ENCODE measurements at places on chromosomes 2 and 18.

GRCh38 chr2:70514612-70515055, 39.0 kb downstream of the TGFA start:
- DNase-seq: no peak

DNA sequence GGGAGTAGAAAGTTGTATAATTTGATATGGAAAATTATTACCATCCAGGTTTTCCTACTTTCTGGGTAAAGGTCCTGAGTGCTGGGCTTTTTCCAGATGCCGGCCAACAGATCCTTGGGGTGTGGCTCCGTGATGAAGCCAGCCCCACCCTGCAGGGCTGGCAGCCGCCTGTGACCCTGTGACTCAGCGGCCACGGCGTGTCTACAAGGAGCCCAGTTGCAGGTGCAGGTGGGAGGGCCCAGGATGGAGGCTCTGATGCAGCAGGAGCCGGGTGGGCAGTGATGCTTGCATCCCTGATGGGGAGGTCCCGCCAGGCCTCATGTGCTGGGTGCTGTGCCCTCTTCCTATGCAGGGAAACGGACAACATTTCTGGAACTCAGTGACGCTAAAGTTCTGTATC, 96.0 kb upstream of the ALKAL2 start:
- DNase-seq: no peak

DNA sequence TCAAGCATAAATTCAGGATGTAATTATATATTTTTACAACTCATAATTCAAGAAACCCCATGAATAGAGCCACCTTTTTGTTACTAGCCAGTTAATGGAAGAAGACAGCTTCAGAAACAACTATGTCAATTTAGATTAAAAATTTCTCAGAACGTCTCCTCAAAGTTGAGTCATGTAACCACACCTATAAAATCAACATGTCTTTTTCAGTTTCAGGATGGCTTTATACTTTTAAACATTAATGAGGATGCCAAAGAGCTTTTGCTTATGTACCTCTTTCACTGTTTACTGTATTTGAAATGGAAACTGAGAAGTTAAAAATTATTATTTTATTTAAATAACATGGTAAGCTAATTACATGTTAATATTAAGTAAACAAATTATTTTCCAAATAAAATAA, 280.1 kb downstream of the PTH2R start:
- DNase-seq: no peak

DNA sequence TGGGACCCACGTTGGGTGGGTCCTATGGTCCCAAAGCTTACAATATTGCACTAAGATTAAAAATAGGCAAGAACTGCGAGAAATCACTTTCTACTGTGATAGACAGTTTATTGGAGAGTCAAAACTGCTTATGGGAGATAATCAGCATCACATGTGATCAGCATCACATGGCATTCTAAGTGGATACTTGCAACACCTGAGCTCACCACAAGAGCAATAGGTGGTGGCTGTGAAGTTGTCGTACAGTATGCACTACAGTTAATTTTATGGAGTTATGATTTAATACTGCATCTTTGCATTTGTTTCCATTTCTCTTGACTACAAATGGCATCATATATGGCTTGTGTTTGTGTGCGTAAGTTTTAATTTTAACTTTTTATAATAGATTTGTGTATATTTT, 11.6 kb downstream of the PNO1 start:
- DNase-seq: no peak

GRCh38 chr2:82411071-82411470, 2048.0 kb downstream of the SUCLG1 start:
- no peak for DNase-seq

- no peak for DNase-seq
Measured at GRCh38 chr2:15662579-15662978, 70.9 kb downstream of the DDX1 start.

DNA sequence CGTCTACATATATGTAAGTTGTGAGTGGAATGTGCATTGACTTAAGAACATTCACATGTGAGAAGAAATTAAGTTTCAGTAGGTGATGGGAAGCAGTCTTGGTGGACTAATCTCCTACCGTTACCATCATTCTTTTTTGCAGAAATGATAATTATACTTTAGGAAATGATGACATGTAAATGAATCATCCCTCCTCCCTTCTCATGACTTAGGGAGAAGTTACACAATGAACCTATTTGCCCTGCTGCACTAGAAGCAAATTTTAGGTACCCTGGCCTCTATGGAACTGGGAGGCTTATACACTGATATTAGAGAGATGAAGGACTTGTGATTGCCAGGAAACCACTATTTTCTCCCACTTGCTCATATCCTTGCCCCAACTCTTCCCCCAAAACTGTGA, 214.2 kb downstream of the CALCRL start:
- DNase-seq: no peak

- no peak for DNase-seq
Measured at GRCh38 chr2:25371253-25372241, 29.8 kb upstream of the DNMT3A start.

GRCh38 chr18:61893309-61893970, 633 bp upstream of the RNF152 start:
- no peak for DNase-seq

- DNase-seq: no peak
Measured at GRCh38 chr2:165953306-165953654, 296 bp downstream of the TTC21B start.

DNA sequence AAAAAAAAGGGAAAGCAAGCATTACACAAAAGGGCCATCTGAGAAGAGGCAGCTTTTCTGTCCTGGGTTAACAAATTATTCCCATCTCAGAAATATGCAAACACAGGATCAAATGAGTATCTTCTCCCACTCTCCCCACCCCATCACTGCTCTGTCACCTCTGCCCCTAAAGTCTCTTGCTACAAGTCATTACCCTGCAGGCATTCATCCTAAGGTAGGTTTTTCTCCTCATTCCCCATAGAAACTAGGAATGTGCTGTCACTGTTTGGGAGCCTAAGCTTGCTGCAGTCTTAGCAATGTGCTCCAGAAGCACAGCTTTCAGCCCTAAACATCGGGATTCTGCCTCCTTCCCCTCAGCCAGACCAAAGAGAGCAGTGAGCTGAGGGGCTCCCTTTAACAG, 3.6 kb downstream of the LRRTM1 start:
- DNase-seq: no peak

- DNase-seq: no peak
Measured at GRCh38 chr2:206979922-206980321, 40.6 kb downstream of the CPO start.

DNA sequence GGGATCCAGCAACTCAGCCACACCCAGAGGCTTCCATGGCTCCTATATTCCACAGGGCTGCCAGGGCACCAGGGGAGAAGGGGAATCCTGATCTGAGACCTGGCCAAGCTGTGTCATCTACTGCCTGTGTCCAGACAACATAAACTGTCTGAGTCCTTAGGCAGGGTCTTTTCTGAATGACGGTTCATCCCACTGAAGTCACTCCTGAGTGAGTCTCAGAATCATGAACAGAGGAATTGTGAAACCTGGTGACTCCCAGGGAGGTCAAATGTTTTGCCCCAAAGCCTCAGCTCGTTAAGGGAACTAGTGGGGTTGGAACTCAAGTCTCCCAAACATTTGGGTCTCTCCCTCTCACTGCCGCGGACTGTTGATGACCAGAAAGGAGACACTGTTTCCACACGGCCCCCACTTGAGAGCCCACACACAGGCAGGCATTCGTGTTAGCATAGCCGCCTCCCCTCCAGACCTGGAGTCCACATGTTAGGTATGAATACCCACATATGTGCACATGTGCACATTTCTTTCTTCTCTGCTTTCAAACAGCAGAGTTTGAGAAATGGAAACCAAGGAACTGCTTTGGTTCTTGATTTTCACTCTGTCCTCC, 125.0 kb upstream of the MSH6 start:
- no peak for DNase-seq

- DNase-seq: no peak
Measured at GRCh38 chr18:27707201-27707600, 469.7 kb downstream of the CDH2 start.

- DNase-seq: no peak
Measured at GRCh38 chr2:65554765-65555591, 122.6 kb upstream of the SPRED2 start.

- no peak for DNase-seq
Measured at GRCh38 chr2:236965021-236965840, 120.5 kb upstream of the COPS8 start.

DNA sequence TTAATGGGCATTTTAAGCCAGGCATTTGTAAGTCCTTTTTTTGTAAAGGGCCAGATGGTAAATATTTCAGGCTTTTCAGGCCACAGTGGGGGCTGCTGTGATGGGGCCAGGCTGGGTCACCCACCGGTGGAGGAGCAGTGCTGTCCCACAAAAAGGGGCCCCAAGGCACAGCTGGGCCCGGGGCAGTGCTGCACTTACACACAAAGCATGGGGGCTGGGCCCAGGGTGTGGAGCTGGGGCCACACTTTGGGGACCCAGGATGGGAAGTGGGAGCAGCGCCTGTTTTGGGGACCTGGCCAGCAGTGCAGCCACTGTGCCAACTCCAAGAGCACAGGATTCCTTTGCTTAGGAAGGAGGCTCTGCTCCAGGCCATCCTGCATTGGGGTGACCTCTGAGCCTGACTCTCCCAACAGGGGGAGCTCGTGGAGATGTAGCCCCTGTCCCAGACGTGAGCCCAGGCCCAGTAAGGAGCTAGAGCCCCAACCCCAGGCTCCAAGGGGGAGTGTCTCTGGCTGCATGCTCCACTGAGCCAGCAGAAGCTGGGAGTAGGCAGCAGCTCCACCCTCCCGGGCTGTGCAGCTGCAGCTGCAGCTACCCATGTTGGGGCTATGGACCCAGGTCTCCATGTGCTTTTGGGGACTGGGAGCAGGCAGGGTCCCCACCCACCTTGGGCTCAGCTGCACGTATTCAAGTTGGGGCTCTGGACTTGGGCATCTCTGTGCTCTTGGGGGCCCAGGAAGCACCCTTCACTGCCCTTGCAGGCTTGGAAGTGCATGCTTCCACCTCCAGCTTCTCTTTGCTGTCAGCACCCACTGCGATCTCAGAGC, 1036.5 kb upstream of the CNTNAP5 start:
- no peak for DNase-seq

- DNase-seq: no peak
Measured at GRCh38 chr2:151922845-151923666, 94.8 kb upstream of the ARL5A start.

DNA sequence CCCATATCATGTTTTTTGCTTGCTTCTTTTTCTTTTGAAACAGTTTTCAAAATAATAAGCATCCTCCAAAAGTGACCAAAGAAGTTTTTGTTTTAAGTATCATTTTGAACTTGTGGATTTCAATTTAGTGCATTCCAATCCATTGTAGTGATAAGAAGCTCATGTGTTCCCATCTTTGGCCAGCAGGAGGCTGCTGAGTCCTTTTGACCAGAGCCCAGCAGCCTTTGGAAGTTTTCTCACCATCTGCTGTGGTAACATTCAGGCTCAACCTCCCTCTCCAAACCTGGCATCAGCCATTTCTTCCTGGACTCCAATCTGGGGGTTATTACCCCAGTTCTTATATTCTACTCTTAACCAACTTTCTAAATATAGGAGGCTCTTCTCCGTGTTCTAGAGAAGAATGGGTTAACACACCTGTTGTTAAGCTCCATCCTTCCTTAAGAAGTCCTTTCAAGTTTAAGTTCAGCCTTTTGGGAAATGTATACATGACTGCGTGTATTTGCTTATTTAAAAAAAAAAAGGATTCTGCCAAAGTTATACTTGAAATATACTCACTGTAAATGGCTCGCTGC, 39.0 kb upstream of the MAL start:
- peak; percentile 35 for DNase-seq

GRCh38 chr18:51668101-51668500, 470.6 kb upstream of the MEX3C start:
- peak; percentile 26 for DNase-seq

DNA sequence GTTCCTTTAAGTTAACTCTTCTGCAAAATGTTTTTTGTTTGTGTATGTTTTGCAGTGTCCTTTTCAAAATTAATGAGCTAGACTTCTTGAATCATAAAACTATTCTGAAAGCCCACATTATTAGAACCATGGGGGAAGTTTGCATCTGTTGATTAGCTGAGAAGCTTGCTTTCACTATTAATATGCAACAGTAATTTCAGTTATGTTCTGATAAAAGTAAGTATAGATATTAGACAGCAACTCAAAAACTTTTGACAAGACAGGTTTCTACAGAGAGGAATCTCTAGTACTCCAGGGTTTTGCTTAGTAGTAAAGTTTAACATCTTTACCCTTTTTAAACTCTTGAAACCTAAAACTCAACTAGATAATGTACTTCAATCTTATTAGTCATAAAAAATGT, 147.8 kb downstream of the UBE2E3 start:
- DNase-seq: no peak

DNA sequence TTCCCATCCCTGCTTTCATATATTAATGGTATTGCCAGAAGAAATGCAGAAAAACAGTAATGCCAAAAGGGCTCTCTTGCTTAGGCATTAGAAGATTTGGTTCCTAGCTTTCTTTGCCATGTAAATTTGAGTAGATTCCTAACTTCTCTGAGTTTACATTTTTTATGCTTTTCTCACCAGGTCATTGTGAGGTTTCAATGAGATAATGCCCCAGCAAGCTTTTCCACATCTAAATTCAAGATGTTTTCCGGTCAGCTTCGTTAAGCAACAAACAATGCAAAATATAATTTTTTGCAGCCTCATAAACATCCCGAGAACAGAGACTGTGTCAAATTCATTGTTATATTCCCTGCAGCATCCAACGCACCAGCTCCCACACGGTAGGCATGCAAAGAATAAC, 44.9 kb downstream of the NCKAP5 start:
- DNase-seq: no peak

DNA sequence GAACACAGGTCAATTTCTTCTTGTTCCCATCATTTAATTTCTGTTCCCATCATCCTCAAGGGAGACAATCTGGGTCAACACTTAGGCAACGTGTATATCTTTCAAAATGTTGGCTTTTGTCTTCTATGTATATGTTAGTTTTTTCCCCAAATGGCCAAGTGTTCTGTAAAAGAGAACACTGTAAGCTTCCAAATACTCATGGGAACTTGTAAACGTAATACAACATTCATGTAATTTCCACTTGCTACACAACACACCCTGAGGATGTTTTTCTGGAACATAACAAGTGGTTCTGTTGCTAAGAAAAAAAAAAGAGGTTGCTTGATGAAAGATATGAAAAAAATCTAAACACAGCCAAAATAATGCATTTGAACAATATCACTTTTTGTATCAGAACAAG, 149.1 kb downstream of the ATAD2B start:
- DNase-seq: no peak

GRCh38 chr2:237281836-237282306, 132.1 kb downstream of the COL6A3 start:
- no peak for DNase-seq

GRCh38 chr2:188527581-188527993, 235.9 kb downstream of the GULP1 start:
- DNase-seq: no peak

DNA sequence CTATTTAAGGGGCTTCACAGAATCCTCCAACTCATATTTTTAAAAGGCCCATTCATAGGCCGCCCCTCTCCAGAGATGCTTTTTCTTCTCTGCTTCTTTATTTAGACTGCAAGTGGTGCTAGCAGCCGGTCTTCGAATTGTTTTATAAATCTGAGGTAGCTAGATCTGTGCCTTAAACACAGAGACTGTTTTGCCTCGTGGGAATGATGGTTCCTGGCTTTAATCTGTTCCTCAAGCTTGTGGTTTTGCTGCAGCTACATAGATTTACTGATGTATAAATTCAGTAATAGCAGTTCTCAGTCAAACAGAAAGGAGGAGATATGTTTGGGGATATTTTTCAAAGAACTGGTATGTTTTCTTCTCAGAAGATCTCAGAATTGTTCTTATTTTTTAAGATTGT, 45.3 kb downstream of the TNFRSF11A start:
- DNase-seq: no peak

GRCh38 chr2:29443627-29444026, 328.4 kb downstream of the CLIP4 start:
- no peak for DNase-seq

GRCh38 chr2:27921880-27922547, 31.5 kb downstream of the BABAM2 start:
- no peak for DNase-seq

Measured in stimulated activated CD4-positive, alpha-beta T cell treated with anti-CD3 and anti-CD28 coated beads, Interleukin-4, amount 100 ng/mL, for 4 hours (primary cell).